Thoracic aorta (tissue), 2 donors: ENCODE measurements at places on chromosomes 12 and 14. TPM values are rescaled to one million over a fixed set of nuclear protein-coding genes. Genes with fewer than 3 reads are reported as not detected.

- no peak for DNase-seq
- no peaks in the 10 kb centered on the region for H3K27me3 ChIP-seq
- peaks cover 20% of the 10 kb centered on the region for H3K4me1 ChIP-seq
- H3K4me3 ChIP-seq = no peak overlapping the region
- H3K27ac ChIP-seq = peak overlapping the region; percentile 6
Measured at GRCh38 chr14:53032161-53032803, 81.4 kb upstream of the FERMT2 start.

DNA sequence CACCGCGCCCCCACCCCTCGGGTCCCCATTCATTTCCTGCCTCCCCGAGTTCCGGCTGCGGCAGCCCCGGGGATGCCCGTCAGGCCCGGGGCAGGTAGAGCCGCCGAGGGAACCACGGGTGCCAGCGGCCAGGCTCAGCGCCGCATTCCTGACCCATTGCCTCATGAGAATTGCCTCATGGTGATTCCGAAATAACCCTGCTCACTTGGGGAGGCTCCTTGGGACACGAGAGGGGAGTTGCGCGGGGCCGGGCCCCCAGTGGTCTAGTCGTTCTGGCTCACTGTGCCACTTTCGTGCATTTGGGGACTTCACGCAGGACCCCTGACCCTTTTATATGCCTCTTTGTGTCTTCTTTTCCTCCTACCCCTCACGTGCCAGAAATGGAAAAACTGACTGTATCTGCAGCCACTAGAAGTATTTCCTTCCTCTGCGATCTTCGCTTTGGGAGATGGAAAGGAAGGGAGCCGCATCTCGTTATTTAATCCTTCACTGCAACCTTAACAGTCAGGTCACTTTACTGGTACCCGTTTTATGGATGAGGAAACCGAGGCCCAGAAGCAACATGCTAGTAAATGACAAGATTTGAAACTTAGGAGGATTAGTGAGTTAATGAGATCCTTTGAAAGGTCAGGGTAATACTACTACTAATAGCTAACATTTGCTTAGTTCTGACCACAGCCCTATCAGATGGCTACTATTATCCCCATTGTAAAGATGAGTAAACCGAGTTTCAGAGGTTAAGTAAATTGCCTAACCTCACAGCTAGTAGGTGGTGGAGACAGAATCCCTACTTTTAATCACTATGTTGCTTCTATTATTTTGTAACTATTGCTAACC lies 768 bp downstream of the PTPN11 start:
- no peaks in the 10 kb centered on the region for H3K36me3 ChIP-seq
- H3K27ac ChIP-seq = peak overlapping the region; percentile 100
- peak; percentile 43 for DNase-seq
- H3K4me1 ChIP-seq = peaks cover 58% of the 10 kb centered on the region

DNA sequence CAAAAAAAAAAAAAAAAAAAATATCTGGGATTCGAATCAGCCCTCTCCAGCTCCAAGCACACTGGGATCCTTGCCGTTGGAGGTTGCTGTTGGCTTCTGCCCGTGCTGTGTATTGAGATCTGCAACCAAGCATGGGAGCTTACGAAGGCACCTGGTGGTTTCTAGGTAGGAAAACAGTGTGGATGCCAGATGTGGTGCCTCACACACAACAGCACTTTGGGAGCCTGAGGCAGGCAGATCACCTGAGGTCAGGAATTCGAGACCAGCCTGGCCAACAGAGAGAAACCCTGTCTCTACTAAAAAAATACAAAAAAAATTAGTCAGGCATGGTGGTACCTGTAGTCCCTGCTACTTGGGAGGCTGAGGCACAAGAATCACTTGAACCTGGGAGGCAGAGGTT lies 47.4 kb downstream of the ATF7 start:
- no peaks in the 10 kb centered on the region for H3K27me3 ChIP-seq
- no peak overlapping the region for H3K4me3 ChIP-seq
- no peak for DNase-seq
- H3K4me1 ChIP-seq = no peaks in the 10 kb centered on the region
- H3K36me3 ChIP-seq = no peaks in the 10 kb centered on the region

GRCh38 chr12:41564816-41565215 lies 376.7 kb downstream of the PDZRN4 start:
- no peak for DNase-seq
- no peaks in the 10 kb centered on the region for H3K4me1 ChIP-seq
- peaks cover 3% of the 10 kb centered on the region for H3K36me3 ChIP-seq
- no peaks in the 10 kb centered on the region for H3K27me3 ChIP-seq
- no peak overlapping the region for H3K4me3 ChIP-seq

GRCh38 chr14:90405101-90405500 lies 8.3 kb downstream of the CALM1 start:
- no peaks in the 10 kb centered on the region for H3K27me3 ChIP-seq
- H3K4me1 ChIP-seq = peaks cover 76% of the 10 kb centered on the region
- H3K36me3 ChIP-seq = peaks cover 33% of the 10 kb centered on the region
- H3K27ac ChIP-seq = no peak overlapping the region
- DNase-seq = no peak

- no peak overlapping the region for H3K27ac ChIP-seq
- H3K36me3 ChIP-seq = no peaks in the 10 kb centered on the region
- H3K4me3 ChIP-seq = no peak overlapping the region
- H3K27me3 ChIP-seq = no peaks in the 10 kb centered on the region
- DNase-seq = no peak
Measured at GRCh38 chr12:1453810-1454209, 140.6 kb downstream of the FBXL14 start.

GRCh38 chr14:60163693-60164092 lies 1.5 kb downstream of the DHRS7 start:
- peaks cover 29% of the 10 kb centered on the region for H3K4me1 ChIP-seq
- no peaks in the 10 kb centered on the region for H3K36me3 ChIP-seq
- H3K4me3 ChIP-seq = peak overlapping the region; percentile 96
- no peak overlapping the region for H3K27ac ChIP-seq
- no peaks in the 10 kb centered on the region for H3K27me3 ChIP-seq

DNA sequence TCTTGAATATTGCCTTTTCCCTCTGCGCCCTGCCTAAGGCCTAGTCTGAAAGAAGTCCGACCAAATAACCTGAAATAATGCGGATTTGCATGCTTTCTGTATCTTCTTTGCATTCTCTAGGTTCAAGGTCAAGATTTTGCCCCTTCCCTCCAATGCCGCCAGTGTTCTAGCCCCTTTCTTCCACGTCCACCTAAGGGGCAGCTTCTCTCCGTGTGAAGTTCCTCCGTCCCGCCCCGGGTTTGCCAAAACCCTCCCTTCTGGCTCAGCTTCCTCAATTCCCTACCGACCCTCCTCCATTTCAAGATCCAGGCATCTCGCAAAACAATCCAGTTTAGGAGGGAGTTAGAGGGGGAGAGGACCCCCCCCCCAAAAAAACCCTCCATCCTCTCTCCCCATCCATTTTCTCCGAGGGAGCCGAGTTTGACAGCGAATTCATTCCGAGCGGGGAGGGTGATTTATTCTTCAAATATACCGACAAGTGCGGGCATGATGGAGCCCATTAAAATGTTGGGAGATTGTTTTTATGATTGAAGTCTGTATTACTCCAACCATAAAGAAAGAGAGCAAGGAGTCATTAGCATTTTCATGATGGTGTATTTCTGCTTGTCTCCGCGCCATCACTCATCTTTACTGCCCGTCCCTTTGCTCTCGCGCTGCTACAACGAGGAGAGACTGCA lies 20.9 kb upstream of the ATP5MC2 start:
- peaks cover 10% of the 10 kb centered on the region for H3K27me3 ChIP-seq
- H3K4me3 ChIP-seq = peak overlapping the region; percentile 40
- peaks cover 14% of the 10 kb centered on the region for H3K4me1 ChIP-seq
- DNase-seq = no peak
- no peaks in the 10 kb centered on the region for H3K36me3 ChIP-seq
- no peak overlapping the region for H3K27ac ChIP-seq

GRCh38 chr14:20440882-20441281 lies 4.9 kb upstream of the KLHL33 start:
- H3K36me3 ChIP-seq = no peaks in the 10 kb centered on the region
- H3K27ac ChIP-seq = no peak overlapping the region
- DNase-seq = no peak

The IL26 gene
- total RNA-seq = not detected

The SCNN1A gene
- total RNA-seq = 16.4 TPM

The POTEM gene
- not detected for total RNA-seq

The LBHD2 gene
- not detected for total RNA-seq

The SUPT16H gene
- total RNA-seq = 48.1 TPM

The LRP6 gene
- total RNA-seq = 39.9 TPM

The ETNK1 gene
- total RNA-seq = 24.9 TPM

The PIWIL1 gene
- total RNA-seq = not detected

The DNAAF2 gene
- total RNA-seq = 8.6 TPM

The MYO1H gene
- total RNA-seq = not detected
